Activated CD8-positive, alpha-beta memory T cell treated with anti-CD3 and anti-CD28 coated beads, Interleukin-2, amount 10 ng/mL, durations not matched to agents 7 days and 5 days (primary cell): ENCODE measurements at places on chromosomes 1 and 21. TPM values are rescaled to one million over a fixed set of nuclear protein-coding genes. Genes with fewer than 3 reads are reported as not detected.
A peak's percentile ranks its signal among the peaks of the same experiment; 100 is the strongest.

ZSCAN20 gene
- 3.3 TPM for total RNA-seq

DNA sequence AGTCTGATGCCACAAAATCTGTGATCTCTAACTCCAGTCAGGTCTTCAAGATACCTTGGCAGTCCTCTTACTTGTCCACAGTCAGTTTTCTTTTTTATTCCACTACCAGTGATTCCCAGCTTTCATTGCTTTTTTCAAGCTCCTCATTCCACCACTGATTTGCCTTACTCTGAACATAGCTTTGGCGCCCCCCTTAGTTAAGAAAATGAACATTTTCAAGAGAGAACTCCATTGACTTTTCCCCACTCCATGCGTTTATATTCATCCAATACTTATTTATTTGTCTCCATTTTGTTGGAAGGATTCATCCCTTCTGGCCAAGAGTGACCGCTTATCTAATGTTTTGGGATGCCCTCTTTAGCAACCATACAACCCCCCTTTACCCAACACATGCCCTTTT lies 33.9 kb upstream of the IPO9 start:
- no peak for DNase-seq

- no peak for DNase-seq
Measured at GRCh38 chr1:200281201-200281835, 128.5 kb downstream of the ZNF281 start.

DNA sequence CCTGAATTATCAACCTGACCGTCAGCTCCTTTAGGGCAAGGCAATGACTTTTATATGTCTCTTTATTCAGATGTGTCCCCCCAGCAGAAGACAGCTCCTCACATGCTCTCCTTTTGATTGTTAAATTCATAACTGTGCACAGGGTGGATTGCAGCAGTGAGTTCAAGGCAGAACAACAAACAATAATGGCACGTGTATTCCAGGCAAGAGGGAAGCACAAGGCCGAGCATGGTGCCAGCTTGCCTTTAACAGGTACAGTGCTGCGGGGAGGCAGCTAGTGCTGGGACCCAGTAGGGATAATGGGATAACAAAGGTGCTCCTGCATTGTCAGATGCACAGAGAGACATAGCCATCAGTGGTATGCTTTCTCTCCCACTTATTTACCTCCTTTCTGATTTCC lies 248.4 kb downstream of the RHOU start:
- DNase-seq, result no peak

DNA sequence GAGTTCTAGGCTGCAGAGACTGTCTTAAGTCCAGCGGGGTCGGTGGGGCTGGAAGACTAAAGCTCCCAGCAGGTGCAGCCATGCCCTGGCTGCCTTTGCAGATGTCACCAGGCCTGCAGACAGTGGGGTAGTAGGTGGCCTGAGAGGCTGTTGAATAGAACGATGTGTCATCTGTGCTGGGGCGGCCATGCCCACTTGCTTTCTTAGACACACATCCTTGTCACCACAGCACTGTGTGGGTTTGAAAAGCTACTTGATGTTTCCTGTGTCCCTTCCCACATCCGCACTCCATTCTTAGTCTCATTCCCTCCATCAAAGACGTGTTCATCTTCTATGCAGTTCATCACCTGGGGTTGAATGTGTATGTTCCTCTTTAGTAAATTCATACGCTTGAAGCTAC lies 184.5 kb upstream of the TMEM51 start:
- DNase-seq, result peak; percentile 78

- DNase-seq, result no peak
Measured at GRCh38 chr1:41629141-41629540, 144.7 kb upstream of the EDN2 start.

- no peak for DNase-seq
Measured at GRCh38 chr1:97780884-97781283, 139.9 kb downstream of the DPYD start.

GRCh38 chr1:161885003-161885402 lies 118.9 kb downstream of the ATF6 start:
- DNase-seq, result no peak

- no peak for DNase-seq
Measured at GRCh38 chr1:41418857-41419583, 57.8 kb downstream of the FOXO6 start.
